ENCODE measurements at places on chromosomes 1 and 21. TPM values are rescaled to one million over a fixed set of nuclear protein-coding genes. Genes with fewer than 3 reads are reported as not detected.

Gene OR6N1
- not detected for total RNA-seq

Gene IL20
- total RNA-seq: not detected

DNA sequence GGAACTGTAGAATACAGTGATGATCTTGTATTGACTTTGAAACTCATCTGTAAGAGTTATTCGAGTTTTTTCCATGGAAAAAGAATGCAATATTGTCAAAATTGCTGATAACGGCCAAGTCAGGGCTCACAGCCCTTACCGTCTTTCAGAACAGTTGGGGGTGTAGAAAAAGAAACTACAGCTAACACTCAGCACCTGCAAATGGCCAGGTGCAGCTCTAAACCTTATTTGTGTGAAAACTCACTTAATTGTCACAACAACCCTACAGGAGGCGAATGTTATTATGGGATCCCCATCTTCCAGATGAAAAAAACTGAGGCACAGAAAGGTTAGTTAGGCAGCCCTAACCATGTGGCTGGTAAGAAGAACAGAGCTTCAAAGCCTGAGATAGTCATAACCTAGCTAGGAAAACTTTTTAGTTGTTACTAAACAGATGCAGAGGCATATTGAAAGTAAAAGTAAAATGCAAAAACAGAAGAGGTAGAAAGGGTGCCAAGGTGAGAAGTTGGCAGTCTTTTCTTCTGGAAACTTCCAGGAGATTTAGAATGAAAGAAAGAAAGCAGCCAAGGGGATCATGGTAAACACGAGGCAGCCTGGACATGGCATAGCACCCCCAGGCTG, 76.4 kb downstream of the DSCAM start:
- no peaks in the 10 kb centered on the region for H3K36me3 ChIP-seq
- no peaks in the 10 kb centered on the region for H3K4me1 ChIP-seq
- H3K4me3 ChIP-seq: no peak overlapping the region
- DNase-seq: no peak

GRCh38 chr1:3660704-3661103, 8.4 kb downstream of the TP73 start:
- H3K4me1 ChIP-seq: no peaks in the 10 kb centered on the region
- no peak overlapping the region for H3K27ac ChIP-seq
- no peaks in the 10 kb centered on the region for H3K36me3 ChIP-seq
- no peak overlapping the region for H3K4me3 ChIP-seq
- no peak for DNase-seq

DNA sequence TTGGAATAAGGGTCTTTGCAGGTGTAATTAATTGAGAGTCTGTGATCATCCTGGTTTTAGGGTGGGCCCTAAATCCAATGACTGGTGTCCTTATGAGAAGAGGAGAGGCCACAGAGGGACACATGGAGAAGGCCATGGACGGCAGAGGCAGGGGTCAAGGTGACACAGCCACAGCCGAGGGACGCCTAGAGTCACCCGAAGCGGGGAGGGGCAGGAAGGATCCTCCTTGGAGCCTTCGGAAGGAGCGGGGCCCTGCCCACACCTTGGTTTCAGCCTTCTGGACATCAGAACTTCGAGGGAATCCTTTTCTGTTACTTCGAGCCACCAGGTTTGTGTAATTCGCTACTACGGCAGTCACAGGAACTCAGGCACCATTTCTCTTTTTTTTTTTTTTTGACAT, 31.1 kb downstream of the RRP1 start:
- H3K4me1 ChIP-seq: no peaks in the 10 kb centered on the region
- no peaks in the 10 kb centered on the region for H3K27me3 ChIP-seq
- H3K4me3 ChIP-seq: no peak overlapping the region
- peaks cover 2% of the 10 kb centered on the region for H3K36me3 ChIP-seq

DNA sequence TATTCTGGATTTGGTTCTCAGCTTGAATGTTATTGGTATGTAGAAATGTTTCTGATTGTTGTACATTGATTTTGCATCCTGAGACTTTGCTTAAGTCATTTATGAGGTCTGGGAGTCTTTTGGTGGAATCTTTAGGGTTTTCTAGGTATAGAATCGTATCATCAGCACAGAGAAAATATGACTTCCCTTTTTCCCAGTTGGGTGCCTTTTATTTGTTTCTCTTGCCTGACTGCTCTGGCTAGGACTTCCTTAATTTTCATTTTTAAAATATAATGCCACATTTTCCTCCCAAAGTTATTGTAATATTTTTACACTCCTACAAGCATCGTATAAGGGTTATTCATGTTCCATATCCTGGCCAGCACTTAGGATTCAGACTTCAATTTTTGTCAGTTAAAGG, 111.1 kb downstream of the FNBP1L start:
- H3K4me1 ChIP-seq: no peaks in the 10 kb centered on the region
- no peak overlapping the region for H3K27ac ChIP-seq
- DNase-seq: no peak
- H3K4me3 ChIP-seq: no peak overlapping the region

DNA sequence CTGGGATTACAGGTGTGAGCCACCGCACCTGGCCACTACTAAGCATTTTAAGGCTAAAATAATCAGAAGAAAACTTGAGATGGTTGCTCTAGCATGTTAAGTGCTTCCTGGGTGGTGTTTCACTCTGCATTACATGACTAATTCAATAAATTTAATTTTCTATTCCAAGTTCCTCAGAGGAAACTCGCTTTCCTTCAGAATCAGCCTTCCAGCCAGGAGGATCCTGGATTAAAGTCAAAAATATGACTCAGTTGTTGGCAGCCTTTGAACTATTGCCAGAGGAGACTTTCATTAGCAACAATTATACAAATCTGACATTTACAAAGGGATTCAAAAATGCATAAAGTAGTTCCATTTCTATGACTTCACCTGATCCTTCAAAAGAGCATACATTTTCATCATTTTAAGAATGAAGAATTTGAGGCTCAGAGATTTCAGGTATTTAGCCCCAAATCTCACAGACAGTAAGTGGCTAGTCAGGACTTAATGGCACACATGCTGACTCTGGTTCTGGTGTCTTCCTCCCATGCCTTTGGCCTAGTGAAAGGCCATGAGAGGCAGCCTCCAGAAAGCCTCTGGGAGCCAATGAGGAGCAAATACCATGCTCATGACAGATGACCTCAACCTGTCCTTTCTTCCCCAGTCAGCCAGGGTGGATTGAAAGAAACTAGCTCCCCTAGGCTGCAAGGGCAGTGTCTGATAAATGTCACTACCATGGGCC, 115.7 kb downstream of the MAP3K21 start:
- DNase-seq: no peak
- H3K4me1 ChIP-seq: no peaks in the 10 kb centered on the region
- H3K4me3 ChIP-seq: no peak overlapping the region
- no peaks in the 10 kb centered on the region for H3K27me3 ChIP-seq
- H3K36me3 ChIP-seq: no peaks in the 10 kb centered on the region
- no peak overlapping the region for H3K27ac ChIP-seq

- peaks cover 35% of the 10 kb centered on the region for H3K36me3 ChIP-seq
- no peak overlapping the region for H3K27ac ChIP-seq
- H3K27me3 ChIP-seq: no peaks in the 10 kb centered on the region
- H3K4me1 ChIP-seq: no peaks in the 10 kb centered on the region
- H3K4me3 ChIP-seq: no peak overlapping the region
Measured at GRCh38 chr1:40067851-40068250, 27.3 kb downstream of the CAP1 start.

GRCh38 chr1:25562101-25562927, 18.9 kb downstream of the LDLRAP1 start:
- no peaks in the 10 kb centered on the region for H3K4me1 ChIP-seq
- peaks cover 2% of the 10 kb centered on the region for H3K36me3 ChIP-seq
- no peak overlapping the region for H3K4me3 ChIP-seq
- DNase-seq: no peak
- no peak overlapping the region for H3K27ac ChIP-seq

DNA sequence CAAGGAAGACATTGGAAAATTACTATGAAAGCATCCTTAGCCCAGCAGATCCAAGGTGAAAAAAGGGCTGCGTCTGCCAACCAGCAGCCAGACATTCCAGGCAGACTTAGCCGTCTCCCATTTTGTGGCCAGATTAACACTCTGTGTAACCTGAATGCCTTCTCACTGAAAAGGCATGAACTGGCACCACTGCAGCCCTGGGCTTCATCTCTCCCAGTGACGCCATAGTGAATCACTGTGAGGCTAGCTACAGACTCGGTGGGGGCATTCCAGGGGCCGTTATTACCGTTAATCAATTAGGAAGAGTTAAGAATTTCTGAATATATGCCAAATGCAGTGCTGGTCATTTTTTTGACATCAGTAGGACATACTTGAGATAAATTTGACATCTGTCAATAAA, 627.4 kb downstream of the LMO4 start:
- no peak overlapping the region for H3K4me3 ChIP-seq
- DNase-seq: peak; percentile 78
- no peaks in the 10 kb centered on the region for H3K27me3 ChIP-seq
- H3K4me1 ChIP-seq: peaks cover 2% of the 10 kb centered on the region

Gene PIGM
- 5.3 TPM for total RNA-seq

DNA sequence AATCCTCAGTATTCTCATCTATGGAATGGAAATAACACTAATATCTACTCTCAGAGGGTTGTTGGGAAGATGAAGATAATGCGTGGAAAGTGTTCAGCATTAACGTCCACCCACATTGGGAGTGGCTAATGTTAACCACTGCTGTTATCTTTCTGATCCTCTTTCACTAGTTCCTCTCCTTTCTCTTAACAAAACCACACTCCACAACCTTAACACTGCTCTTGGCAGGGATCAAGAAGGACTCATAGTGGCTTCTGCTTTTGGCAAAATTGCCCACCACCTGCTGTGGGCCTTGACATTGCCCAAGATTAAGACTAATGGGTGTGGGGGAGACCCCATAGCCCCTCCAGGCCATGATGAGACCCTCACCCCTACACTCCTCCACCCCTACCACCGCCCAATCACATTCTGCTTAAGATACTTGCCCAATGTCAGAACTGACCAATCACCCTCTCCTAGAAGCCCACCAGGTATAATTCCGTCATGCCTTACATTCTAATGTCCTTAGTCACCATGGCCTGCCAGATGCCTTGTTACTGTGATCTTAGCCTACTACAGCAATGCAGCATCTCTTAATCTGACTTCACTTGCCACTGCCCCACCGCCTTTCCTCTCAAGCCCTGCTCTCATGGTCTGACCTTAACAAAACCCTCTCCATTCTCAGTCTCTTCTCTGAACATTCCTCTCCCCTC, 27.1 kb downstream of the DHCR24 start:
- DNase-seq: no peak
- H3K36me3 ChIP-seq: no peaks in the 10 kb centered on the region
- H3K27ac ChIP-seq: no peak overlapping the region
- no peak overlapping the region for H3K4me3 ChIP-seq
- no peaks in the 10 kb centered on the region for H3K4me1 ChIP-seq

Gene DAB1
- total RNA-seq: 2.6 TPM

DNA sequence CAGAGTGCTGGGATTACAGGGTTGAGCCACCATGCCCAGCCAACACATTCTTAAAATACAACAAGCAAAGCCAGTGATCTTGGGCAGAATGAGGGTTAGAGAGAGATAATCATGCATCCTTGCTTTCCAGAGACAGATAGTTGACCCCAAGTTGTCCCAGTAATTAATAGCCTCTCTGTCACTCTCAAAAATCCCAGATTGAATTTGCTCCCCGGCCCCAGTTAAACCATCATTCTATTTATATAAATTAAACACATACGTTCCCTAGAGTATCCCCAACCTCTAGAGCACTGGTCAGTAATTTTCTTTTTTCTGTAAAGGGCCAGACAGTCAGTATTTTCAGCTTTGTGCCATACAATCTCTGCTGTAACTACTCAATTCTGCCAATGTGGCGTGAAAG, 16.4 kb upstream of the TARDBP start:
- no peak overlapping the region for H3K4me3 ChIP-seq
- no peaks in the 10 kb centered on the region for H3K4me1 ChIP-seq
- no peaks in the 10 kb centered on the region for H3K36me3 ChIP-seq
- H3K27ac ChIP-seq: no peak overlapping the region
- no peak for DNase-seq

Gene NLRP3
- total RNA-seq: 7.0 TPM

Gene DNASE2B
- not detected for total RNA-seq

Gene DMBX1
- not detected for total RNA-seq

GRCh38 chr1:65759516-65759915, 33.2 kb upstream of the PDE4B start:
- no peaks in the 10 kb centered on the region for H3K27me3 ChIP-seq
- no peaks in the 10 kb centered on the region for H3K36me3 ChIP-seq
- H3K4me1 ChIP-seq: no peaks in the 10 kb centered on the region
- no peak overlapping the region for H3K4me3 ChIP-seq
- no peak for DNase-seq

DNA sequence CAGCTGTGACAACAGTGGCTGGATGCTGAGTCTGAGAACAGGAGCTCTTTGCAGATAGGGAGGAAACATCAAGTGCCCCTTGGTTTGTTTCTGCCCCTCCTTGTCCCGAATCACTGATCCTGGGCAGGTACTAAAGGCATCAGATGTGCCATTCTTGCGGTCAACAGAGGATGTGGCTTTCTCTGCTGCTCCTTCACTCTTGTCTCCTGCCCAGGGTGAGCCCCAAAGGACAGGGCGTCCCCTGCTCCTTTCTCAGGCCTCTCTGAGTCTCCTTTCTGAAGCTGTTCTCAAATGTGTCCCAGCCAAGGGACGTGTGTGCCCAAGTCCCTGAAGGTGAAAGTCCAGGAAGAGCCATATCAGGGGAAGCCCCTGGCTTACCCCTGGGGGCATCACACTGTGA, 31.7 kb downstream of the SLC37A1 start:
- peaks cover 2% of the 10 kb centered on the region for H3K36me3 ChIP-seq
- no peaks in the 10 kb centered on the region for H3K4me1 ChIP-seq

- no peak overlapping the region for H3K27ac ChIP-seq
- no peaks in the 10 kb centered on the region for H3K36me3 ChIP-seq
- H3K27me3 ChIP-seq: no peaks in the 10 kb centered on the region
- no peak for DNase-seq
Measured at GRCh38 chr1:206967096-206967849, 3.0 kb downstream of the FCAMR start.

Gene SPRR2B
- not detected for total RNA-seq

DNA sequence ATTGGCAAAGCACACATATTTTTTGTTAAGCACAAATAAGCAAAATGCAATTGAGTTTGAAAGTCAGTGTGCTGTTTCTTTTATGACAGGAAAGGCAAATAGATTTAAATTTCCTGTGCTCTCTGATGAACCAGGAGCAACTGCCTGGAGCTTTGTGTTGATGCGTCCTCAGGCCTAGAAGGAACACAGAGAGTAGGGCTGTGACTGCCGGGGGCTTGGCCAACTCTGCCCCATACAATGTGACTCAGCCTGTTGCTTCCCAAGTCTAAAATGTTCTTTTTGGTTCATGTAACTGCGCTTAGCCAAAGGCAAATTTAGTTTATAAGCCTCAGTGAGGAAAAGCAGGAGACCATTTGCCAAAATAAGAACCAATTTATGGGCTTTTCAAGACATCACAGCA, 37.5 kb downstream of the TOR1AIP2 start:
- DNase-seq: no peak
- H3K27ac ChIP-seq: no peak overlapping the region
- H3K36me3 ChIP-seq: no peaks in the 10 kb centered on the region
- no peaks in the 10 kb centered on the region for H3K4me1 ChIP-seq
- no peaks in the 10 kb centered on the region for H3K27me3 ChIP-seq
- no peak overlapping the region for H3K4me3 ChIP-seq
